Uterus (tissue), 4 donors: ENCODE measurements at places on chromosomes 1 and 21. TPM values are rescaled to one million over a fixed set of nuclear protein-coding genes. Genes with fewer than 3 reads are reported as not detected.

BMP8B gene
- total RNA-seq, result 0.46 TPM

GRCh38 chr1:39996396-39997004 lies 41.6 kb downstream of the MFSD2A start:
- DNase-seq, result no peak

GRCh38 chr1:231178970-231179369 lies 17.1 kb downstream of the TRIM67 start:
- DNase-seq, result no peak

DNA sequence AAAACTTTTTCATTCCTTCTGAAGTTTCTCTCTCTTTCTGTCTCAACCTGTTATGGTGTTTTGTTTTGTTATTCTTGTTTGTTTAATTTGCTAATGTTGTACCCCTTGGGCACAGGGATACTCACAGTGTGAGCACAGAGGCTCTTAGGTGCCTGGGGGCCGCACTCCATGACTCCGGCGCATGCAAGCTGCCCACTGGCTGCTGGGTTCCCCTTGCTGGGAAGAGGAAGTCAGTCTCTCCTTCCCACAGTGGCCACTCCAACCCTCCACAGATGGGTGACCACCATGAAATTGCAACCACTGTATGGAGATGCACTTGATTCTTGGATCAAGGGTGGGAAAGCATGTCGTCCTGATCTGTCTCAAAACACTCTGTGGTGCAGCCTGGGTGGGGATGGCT lies 4.6 kb upstream of the CD1A start:
- no peak for DNase-seq

GRCh38 chr1:203360547-203361185 lies 9.7 kb upstream of the FMOD start:
- no peak for DNase-seq

ADAM30 gene
- total RNA-seq, result not detected

- DNase-seq, result no peak
Observed at GRCh38 chr1:186958520-186958919, 129.8 kb downstream of the PLA2G4A start.

TRIM46 gene
- total RNA-seq, result 3.5 TPM

DNA sequence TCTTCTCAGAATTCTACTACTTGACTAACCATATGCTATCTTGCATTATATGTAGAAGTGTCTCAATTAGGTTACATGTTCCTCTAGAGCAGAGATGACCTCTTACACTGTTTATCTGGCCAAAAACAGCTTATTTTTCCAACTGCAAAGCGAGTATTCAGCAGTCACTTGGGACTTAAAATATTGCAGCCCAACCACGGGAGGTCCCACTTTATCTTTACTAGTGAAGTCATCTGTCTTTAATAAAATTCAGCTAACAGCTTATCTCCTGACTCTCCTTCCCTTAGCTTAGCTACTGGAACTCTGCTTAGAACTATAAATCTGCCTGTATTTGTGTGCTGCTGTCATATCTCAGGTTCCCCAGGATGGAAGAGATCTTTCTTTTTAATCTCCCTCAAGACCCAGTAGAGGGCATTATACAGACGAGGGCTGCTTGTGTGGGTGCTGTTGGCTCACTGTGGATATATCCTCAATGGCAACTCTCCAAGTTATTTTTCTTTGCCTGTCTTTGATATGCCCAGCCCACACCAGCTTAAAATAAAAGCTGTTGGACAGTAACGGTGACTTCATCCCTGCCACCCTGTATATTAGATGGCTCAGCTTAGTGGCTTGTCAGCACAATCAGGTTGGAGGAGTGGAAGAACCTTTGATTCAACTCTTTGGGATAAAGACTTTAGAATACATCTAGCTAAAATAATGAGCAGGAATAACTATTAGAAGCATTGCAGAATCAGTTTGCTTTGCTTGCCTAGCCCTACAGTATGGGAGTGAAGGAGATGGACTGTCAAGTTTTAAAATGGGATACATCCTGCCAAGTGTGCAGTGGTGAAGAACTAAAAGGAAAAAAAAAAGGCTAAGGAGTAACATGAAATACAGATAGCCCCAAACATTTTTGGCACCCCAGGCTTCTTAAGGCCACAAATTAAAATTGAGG lies 9.6 kb downstream of the ENSA start:
- DNase-seq, result no peak

DNA sequence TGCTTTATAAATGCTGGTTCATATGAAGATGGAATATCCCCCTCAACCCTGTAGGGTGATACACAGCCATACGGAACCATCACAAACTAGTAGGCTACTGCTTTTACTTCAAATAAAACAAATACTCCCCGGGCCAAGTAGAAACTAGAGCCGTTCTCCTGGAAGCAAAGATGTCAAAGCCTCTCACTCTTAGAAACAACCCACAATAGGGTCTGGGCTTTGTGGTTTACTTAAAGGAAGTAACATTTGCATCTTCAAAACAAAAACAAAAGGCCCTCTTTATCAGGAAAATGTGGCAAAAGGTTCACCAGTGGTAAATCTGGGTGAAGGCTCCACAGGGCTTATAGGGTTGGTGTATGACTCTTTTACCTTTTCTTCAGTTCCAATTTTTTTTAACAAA lies 49.8 kb downstream of the HLCS start:
- no peak for DNase-seq

DNA sequence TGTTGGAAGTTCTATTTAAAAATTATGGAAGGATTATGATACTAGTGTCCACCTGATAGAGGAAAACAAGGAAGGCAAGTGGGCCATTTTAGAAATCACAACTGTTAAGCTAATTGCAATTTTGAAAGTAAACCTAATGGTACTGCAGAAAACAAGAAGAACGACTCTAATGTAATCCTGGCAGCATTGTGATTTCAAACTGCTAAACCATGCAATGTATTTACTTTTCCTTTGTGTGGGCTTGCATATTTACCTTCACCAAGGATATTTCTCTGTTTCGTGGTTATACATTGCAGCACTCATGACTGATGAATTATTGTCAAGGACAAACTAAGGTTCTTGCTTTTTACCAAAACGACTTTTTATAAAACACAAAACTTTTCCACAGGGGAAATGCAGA lies 88.1 kb downstream of the TM2D1 start:
- no peak for DNase-seq

GRCh38 chr1:86741947-86742572 lies 37.7 kb downstream of the SH3GLB1 start:
- DNase-seq, result no peak

MYOG gene
- not detected for total RNA-seq

GRCh38 chr1:3168678-3169077 lies 99.7 kb downstream of the PRDM16 start:
- no peak for DNase-seq

DNA sequence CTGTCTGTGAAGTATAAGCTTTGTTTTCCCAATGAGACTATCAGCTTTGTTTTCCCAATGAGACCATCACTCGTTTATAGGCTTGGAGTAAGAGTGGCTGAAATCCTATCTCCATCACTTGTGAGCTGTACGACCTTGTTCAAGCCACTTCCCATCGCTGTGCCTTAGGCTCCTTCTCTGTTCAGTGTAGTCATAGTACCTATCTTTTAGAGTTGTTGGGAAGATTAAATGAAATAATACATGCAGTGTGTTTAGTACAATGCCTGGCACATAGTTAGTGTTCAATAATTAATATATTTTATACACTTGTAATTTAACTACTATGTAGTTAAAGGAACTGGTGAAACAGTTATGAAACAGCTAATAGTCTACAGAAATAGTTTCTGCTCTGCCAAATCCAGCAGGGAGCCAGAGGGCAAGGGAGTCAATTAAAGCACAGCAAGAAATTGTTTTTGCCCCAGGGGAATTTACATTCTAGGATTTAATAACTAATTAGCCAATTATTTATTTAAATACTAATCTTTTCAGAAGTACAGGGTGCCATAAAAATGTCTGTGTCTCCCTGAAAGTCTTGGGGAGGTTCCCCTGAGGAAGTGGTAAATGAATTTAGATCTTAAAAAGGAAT lies 139.3 kb upstream of the HMCN1 start:
- DNase-seq, result no peak

DNA sequence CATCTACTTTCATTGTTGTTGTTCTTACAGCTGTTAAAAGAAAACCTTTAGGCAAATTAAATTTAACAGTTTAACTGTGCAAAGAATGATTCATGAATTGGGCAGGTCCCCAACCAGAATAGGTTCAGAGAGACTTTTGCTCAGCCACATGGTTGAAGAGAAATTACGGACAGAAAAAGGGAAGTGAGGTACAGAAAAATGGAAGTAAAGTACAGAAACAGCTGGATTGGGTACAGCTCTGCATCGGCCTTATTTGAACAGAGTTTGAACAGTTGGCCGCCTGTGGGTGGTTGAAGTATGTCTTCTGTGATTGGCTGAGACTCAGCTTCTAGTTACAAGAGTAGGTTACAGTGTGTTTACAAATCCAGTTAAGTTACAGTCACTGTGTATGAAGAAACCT lies 210.1 kb downstream of the FGGY start:
- DNase-seq, result no peak

FCER1G gene
- total RNA-seq, result 12.1 TPM

ANGEL2 gene
- 37.1 TPM for total RNA-seq

DNA sequence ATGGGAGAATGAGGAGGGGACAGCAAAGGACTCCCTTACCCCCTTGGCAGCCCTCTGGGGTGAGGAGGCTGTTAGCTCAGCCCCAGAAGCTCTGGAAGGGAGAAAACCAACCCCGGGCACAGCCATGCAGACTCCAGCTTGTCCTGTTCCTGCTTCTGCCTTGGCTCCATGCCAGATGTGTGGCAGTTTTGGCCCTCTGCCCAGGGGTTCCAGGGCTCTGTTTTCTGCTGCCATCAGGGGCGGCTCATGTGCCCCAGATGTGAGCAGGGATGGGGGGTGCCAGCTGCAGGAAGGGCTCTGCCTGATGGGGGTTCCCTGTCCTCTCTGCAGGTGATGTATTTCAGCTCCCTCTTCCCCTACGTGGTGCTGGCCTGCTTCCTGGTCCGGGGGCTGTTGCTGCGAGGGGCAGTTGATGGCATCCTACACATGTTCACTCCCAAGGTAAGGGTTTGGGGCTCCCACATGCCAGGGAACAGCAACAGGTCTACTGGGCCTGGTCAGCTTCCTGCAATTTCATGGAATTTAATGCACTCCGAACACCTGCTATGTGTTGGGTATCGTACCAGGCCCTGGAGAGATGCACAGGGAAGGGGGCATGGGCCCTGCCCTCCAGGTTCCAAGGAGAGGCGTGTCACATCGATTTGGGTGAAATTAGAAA lies 26.1 kb downstream of the SLC6A17 start:
- DNase-seq, result no peak

DNA sequence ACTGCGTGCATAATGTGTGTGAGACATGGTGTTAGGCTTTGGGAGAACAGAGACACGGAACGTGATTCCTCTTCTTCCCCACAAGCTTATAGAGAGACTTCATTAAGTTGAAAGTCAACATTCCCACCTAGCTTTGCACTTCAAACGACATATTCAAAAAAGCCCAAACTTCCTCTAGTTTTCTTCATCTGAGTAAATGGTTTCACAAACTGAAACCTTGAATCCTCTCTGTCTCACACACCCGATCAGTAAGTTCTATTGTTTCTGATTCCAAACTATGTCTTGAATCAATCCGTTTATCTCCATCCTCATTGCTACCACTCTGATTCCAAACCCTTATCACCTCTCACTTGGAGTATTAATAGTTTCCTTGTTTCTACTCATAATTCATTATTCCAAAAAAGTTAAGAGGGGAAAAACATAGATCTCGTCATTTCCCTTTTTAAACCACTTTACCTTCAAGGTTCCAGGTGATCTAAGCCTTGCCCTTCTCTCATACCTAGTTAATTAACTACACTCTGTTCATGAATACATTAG lies 1.6 kb upstream of the METTL18 start:
- no peak for DNase-seq

DNA sequence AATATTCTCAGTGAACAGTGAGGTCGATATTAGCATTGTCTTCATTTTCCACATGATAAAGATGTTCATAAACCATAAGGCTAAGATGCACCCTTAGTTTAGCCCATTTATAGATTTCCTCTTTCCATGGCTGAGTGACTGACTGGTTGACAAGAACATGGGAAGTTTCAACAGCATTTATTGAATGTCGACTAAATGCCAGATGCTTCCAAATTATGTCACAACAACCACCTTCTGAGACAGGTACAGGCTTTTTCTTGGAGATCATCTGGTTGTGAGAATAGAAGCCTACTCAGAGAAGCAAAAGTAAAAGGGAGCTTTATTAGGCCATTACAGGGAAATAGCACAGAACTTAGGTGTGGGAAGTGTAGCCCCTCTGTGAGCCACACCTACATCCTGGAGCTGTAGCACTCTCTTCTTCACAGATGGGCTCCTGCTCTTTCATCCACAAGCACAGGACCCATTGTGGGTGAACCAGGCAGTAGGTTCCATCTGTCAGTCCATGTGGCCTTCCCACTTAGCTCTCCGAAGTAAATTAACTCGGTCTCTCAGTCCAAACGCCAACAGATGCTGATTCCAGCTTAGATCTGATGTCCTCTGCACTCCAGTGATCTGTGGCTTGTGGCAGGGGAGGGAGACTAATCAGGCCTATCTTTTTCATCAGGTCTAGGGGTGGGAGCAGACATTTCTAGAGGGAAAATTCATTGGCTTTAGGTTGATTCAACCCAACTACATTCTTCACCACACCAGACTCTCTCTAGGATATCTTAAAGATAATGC lies 14.3 kb downstream of the ATP2B4 start:
- no peak for DNase-seq

GRCh38 chr1:64031236-64031635 lies 172.2 kb upstream of the UBE2U start:
- peak; percentile 43 for DNase-seq

- no peak for DNase-seq
Observed at GRCh38 chr21:26433386-26433785, 139.7 kb downstream of the CYYR1 start.

CD34 gene
- 120 TPM for total RNA-seq

GBP4 gene
- total RNA-seq, result 99.4 TPM

CFHR2 gene
- total RNA-seq, result not detected

DNA sequence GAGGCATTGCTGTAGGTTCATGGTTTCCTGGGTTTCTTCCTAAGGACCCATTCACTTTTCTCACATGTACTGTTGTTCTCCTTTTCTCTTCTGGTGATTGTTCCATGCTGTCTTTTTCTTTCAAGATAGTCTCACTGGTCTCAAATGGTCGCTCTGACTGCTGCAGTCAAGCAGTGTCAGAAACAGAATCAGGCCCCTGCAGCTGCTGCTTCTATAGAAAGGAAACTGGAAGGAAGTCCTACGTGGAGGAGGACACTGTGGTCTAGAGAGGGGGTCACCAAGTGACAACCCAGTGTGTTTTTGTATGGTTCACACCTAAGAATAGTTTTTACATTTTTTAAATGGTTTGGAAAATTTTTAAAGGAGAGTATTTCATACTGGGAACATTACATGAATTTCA lies 2.4 kb downstream of the NECAP2 start:
- DNase-seq, result no peak
